ENCODE measurements at places on chromosomes 2 and 18.

DNA sequence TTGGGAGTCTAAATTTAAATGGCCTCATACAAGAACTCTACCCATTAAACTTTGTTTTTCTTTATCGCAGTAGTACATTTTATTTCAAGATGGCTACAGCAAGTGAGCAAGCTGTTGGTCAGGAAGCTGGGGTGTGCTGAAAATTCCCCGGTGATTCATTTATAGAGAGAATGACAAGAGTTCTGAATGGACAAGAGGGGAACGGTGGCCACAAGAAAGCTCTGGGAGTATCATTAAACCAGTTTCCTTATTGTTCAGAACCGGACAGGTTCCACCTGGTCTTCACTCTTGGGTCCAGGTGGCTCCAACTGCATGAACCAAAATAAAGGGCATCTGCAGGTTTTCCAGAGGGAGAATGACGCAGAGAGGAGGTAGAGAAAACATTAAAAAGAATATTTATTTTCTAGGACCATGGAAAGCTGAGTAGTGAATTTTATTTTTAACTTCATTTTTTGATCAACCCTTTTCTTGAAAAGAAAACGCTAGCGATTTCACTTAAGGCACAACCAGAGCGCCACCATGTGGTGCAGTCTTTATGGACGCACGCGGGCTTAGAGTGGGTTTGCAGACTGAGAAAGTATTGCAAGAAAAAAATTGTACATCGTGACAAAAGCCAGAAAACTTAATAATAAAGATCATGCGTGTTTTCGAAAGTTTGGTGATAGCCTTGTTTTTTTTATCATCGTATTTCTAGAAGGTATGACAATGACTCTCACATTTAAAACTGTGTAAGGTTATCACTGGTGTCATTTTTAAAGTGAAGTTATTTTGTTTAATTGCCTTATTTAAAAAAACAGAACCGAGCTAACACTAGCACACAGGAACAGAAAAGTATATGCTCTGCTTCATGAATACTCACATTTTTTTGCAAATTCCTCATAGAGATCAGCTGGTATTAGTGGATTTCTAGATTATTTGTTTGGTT, 97.9 kb upstream of the NOL4 start:
- DNase-seq, result no peak

DNA sequence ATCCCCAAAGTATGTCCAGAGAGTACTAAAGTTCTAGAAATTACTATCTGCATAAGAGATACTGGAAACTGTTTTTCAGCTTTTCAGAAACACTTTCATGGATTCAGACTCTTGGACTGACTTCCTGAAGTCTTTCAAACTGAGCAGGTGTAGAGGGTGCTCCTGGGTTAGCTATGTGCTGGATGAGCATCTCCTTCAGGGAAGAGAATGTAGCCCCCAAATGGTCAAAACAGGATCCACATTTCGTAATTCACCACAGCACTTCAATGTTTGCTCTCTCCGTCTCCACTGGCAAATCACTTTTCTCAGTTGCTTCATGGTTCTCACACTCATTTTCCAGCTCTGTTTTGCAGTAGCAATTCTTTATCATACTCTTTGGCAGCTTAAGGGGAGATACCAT, 23.2 kb upstream of the SATB2 start:
- DNase-seq, result no peak

DNA sequence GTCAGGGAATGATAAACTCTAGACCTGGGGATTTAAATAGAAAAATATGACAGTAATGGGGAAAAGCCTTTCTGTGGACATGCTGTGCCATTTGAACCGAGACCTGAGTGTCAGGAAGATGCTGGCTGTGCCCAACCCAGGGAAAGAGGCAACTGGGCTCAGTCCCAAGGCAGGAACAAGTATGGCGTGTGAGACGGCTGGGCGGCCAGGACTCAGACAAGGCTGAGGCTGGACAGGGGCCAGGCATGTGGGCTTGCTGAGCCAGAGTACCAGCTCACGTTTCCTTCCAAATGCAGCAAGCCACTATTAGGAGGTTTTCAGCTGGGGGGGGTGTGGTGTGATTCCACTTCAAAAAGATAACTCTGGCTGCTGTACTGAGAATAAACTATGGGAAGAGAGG, 92.4 kb downstream of the INPP5D start:
- no peak for DNase-seq

DNA sequence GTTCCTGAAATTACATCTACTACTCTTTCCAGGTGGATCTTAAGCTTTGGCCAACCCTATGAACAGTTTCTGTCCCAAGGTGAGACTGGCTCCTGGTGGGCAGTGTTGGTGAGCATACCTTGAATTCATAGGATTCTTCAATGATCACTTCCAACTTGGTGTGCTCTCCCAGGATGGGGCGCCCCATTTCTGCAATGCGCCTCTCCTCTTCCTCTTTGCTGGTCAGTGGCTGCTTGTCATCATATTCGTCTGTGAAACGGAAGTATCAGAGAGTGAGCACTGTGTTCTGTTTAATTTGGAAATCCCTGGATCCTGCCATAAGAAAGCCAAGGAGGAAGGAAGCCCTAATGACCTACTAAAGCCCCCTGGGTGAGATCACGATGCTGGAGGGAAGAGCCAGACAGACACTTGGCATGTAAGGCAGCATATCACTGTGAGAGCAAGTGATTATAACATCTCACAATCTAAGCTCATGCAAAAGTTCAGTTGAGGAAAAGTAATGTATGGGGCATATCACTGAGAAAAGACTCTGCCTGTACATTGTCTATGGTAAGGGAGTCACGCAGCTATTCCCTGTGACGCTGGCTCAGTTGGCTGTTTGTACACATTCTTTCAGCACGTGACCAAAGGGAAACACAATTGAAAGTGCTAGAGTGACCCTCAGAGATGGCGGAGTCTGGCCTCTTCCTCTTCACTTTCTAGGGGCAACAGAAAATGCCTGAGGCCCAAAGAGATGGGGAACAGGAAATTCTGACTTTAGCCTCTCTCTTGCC, 287.0 kb downstream of the SLC8A1 start:
- DNase-seq, result no peak

DNA sequence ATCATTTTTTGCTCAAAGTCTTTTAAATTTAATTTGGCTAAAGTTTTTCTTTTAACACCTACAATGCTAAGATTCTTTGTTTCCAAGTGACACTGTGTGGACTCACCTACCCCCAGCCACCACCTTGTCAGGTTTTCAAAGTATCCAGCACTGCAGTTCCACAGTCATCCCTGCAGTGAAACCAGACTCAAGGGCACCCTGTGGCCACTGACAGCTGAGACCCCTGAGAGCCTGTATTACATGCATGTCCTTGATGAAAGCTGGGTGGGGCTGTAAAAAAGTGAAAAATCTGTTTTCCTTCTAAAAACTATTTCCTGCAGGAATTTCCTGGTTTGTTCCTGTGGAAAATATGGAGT, 19.9 kb downstream of the TPRKB start:
- no peak for DNase-seq

DNA sequence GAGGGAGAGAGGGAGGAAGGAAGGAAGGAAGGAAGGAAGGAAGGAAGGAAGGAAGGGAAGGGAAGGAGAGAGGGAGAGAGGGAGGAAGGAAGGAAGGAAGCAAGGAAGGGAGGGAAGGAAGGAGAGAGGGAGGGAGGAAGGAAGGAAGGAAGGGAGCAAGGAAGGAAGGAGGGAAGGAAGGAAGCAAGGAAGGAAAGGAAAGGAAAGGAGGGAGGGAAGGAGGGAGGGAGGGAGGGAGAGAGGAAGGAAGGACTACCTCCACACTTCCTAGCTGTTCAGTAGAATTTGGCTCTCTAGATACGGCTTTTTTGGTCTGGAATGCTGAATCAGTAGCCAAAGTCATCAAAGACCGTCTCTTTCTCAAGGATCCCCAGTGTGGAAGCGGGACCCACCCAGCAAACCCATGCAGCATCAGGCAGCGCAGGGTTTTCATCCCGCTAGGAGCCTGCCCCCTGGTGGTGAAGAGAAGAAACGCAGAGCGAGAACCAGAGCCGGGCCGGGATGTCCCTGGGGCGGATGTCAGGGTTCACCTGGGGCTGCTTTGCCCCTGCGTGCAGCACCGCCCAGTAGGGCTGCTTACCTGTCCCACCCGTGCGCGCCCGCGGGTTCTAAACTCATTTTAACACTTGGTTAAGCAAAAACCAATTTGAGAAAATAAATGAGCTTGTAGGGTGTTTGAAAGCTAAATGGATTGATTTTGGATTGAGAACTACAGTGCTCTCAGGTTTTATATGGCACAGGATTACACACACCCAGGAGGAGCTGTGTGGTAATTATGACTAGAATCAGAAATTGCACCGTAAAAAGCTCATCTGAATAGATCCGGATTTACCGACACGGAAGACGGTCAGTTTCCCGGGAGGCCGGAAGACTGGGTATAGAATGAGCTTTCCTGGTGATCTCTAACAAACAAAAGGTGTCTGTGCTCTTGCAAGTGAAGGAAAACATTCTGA, 48.1 kb upstream of the ARL4C start:
- DNase-seq, result peak; percentile 70

Measured in stimulated activated CD4-positive, alpha-beta T cell treated with anti-CD3 and anti-CD28 coated beads, Interleukin-1b, Interleukin-23, amount 100 ng/mL, for 4 hours (primary cell).